T follicular helper cell (primary cell): ENCODE measurements at places on chromosomes 5 and 9.

- DNase-seq: no peak
These were observed 284.2 kb downstream of the NSG2 start for GRCh38 chr5:174329738-174330137.

- no peak for DNase-seq
These were observed 473.4 kb downstream of the NTRK2 start for GRCh38 chr9:85142968-85143367.

DNA sequence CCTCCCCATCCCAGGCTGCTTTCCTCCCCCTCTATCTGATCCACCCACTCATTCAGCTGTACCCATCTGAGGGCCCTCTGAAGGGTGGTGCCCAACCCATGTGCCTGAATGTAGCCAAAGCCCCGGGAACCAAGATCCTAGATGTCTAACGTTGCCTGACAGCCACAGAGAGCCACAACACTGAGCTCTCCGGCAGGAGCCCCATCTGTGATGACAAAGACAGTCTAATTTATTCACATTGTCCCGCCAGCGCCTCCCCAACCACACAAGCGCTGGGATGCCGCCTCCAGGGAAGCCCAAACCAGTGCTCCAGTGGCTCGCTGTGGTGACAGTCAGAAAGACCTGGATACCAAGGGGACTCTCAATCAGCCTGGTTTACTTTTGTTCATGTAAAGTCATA lies 8.4 kb downstream of the IGFBPL1 start:
- no peak for DNase-seq

- no peak for DNase-seq
These were observed 177.2 kb upstream of the MAP3K1 start for GRCh38 chr5:56638061-56638621.

DNA sequence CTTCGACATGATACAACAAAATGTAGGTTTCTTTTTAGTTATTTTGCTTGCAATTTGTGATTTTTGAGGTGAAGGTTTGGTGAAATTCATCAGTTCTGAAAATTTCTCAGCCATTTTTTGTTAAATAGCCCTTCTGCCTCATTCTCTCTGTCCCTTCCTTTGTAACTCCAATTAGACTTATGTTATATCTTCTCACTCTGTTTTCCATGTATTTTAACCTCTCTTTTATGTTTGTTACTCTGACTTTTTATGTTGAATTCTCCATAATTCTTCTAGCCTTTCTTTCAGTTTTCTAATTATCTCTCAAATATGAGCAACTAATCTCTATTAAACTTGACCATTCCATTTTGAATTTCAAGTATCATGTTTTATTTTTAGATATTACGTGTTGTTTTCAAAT lies 172.2 kb upstream of the VCAN start:
- no peak for DNase-seq

DNA sequence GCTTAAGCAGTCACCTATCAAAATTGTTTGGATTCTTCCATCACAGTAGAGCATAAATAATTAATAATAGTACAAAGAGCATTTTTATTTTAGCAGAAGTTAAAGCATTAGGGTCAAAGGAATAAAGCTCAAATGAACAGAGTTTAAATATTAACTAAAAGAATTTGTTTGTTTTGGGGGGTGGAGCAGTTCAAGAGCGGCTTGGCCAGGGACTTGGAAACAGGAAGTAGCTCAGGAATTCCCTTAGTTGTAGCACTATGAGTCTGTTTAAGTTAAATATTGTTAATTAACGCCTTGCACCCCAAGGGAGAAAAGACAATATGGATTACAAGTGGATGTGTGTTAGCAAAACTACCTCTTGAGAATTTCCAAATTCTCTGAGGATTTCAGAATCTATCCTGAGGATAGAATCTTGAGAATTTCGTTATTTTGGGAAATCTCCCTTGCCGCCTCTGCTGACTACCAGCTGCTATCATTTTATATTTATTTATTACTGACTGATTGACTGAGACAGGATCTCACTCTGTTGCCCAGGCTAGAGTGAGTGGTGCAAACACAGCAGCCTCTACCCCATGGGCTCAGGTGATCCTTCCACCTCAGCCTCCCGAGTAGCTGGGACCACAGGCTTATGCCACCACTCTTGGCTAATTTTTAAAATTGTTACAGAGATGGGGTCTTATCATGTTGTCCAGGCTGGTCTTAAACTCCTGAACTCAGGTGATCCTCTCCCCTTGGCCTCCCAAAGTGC lies 96.7 kb upstream of the CHD1 start:
- no peak for DNase-seq

GRCh38 chr9:109010746-109011145 lies 2.6 kb downstream of the CTNNAL1 start:
- DNase-seq: peak; percentile 38

DNA sequence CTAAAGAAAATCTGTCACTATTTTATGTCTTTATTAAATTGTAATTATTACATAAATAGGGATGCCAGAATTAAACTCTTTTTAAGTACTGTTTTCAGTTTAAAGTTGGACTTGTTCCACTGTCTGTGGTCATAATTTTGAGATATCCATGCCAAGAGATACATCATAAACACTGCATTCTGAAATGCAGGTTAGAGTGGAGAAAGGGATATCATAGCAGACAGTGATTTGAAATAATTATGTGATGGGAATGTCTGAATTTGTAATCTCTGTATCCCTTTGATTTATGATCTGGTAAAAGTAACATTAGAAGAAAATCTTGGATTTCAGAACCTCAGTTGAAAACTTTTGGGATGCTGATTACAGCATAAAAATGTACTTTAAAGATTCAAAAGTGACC lies 222.1 kb downstream of the GOLPH3 start:
- no peak for DNase-seq

DNA sequence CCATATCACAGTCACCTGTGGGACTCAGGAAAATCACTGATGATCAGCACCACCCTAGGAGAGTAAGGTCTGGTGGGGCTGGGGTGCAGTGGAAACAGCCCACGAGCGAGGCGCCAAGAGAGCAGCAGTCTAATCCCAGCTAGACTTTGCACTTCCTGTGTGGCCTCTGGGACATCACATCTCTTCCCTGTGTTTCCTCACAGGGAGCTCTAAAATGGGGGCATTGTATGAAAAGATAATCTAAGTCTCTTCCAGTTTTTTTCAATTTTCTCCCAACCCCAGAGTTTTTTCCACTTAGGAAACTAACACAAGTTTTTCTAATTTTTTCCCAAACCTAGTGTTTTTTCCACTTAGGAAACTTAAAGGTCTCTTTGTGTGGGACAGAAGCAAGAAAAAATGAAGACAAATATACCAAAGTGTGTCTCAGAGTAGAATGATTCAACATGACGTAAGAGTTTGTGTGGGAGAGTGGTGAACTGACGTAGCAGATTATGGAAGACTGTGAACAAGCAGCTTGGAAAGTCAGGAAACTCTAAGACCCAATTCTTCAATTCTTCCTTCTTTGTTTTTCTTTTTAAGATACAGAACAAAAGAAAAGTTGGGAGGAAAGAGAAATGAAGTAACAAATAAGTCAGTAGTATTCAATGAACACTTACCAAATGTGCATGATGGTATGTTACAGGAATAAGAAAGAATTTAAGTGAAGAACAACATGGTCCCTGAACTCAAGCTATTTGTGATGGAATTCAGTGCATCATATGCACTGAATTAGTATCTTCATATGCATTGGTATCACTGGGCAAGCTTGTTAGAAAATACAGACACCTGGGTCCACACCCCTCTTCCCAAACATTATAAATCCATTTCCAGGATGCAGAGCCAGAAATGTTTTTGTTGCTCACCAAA lies 51.3 kb downstream of the LHFPL2 start:
- no peak for DNase-seq

DNA sequence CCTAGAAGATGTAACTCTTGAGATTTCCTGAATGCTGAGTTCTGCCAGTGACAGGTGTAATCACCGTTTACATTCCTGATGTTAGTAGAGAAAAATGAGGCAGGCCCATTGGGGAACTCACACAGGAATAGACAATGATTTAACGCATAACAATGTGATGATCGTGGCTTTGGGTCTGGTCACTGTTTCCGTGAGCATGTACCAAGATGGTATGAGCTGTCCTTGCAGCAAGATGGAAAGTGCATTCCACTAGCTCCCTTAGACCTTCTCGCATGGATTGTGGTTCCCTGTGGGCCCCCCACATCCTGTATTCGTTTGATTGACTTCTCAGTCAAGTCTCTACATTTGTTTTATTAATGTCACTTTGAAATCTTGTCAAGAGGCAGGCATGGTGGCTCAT lies 124.0 kb upstream of the DAP start:
- DNase-seq: no peak

GRCh38 chr5:120293796-120294195 lies 170.3 kb upstream of the PRR16 start:
- DNase-seq: no peak

DNA sequence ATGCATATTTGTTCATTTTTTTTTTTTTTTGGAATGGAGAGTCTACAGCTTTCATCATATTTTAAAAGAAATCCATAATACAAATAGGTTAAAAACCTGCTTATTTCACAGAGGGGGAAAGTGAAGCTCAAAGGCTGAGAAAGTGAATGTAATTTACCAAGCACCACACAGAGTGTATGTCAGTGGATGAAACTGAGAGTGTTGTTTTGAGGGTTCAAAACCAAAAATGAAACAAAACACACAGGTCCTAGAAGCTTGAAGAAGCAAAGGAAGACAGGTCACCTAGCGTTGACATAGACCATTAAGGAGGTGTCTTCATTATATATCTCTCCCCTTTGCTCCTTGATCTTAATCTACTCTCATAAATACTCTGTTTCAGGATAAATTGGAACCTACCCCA lies 7.5 kb downstream of the NMUR2 start:
- no peak for DNase-seq

DNA sequence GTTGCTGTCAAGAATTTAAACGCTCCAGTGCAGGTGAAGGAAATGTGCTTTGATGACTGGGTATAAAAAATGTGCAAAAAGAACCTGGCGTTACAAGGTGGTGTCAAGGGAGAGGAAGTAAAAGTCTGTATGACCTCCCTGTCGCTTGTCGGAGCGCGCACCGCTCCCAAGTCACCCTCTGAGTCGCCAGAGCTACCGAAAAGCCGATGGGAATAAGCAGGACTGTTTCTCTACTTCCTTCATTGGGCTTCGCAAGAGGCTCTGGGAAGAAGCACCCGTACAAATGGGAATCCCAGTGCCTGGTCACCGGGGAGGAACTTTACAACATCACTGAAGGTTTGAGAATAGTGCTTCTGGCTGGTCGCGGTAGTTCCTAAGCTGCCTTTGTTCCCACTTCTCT lies 1.3 kb upstream of the DMRT2 start:
- no peak for DNase-seq

GRCh38 chr5:72746736-72747135 lies 69.7 kb upstream of the TNPO1 start:
- DNase-seq: no peak

DNA sequence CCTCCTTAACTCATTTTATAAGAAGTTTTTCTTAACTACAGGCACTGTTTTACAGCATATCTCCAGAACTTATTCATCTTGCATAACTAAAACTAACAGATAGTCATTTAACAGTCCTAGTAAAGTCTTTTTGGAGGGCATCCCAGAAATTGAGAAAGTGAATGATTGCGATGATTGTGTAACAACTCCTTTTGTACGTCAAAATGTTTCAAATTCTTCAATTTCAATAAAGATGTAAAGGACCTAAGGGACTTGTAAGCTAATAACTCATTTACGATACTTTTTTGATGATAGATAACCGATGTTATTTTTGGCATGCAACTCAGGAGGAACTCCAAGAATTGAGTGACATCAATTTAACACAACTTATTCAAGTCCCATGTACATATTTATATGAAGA lies 42.7 kb downstream of the SVEP1 start:
- no peak for DNase-seq

DNA sequence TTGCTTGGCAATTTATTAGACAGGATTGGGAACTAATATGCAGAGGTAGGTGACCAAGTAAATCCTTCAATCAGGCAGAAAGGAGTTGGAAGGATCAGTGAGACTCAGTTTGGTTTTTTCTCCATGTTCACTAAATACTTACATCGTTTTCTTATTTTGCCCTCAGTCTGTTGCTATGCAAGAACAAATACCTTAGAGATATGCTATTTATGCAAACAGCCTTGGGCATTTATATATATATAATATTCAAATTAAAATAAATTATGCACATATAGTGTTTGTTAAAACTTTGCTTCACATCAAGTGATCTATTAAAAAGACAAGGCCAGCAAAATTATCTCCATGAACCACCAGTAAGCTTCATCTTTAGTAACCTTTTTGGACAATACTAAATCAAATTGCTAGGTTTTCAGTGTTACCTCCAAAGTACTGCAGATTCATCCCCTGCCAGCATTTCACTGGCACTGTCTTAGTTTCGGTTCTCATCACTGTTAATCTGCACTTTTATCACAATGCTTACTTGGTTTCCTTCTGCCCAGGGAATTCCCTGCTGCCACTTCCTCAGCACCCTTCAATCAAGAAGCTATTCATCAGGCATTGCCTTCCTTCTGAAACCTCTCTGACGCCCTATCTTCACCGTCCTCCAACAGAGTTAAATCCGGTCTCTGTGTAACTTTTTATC lies 26.0 kb upstream of the LIFR start:
- no peak for DNase-seq

- DNase-seq: no peak
These were observed 170.9 kb upstream of the TBCA start for GRCh38 chr5:77947041-77947428.

DNA sequence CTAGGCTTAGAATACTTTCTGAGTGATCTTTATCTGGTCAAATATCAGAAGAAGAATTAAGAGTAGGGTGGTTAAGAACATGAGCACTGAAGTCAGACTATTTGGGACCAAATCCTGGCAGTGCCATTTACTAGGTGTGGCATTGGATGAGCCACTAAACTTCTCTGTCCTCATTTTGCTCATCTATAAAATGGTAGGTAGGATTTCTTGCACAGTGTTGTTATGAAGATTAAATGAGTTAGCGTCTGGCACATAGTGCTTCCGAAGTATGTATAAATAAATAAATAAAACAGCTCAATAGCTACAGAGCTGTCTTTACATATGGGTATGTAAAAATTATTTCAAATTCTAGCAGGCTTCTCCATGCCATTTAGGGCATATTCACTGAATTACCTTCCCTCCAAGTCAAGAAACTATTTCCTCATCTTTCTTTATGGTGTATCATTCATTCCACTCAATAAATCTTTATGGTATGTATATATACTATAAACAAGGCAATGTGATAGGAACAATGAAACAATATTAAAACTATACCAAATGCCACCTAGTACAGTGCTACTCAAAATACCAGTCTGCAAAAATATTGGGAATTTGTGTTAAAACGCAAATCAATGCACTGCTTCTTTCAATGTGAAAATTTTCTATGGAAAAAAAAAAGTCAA lies 9.8 kb upstream of the PGGT1B start:
- no peak for DNase-seq

GRCh38 chr5:130323804-130324454 lies 419.7 kb downstream of the CHSY3 start:
- DNase-seq: no peak

DNA sequence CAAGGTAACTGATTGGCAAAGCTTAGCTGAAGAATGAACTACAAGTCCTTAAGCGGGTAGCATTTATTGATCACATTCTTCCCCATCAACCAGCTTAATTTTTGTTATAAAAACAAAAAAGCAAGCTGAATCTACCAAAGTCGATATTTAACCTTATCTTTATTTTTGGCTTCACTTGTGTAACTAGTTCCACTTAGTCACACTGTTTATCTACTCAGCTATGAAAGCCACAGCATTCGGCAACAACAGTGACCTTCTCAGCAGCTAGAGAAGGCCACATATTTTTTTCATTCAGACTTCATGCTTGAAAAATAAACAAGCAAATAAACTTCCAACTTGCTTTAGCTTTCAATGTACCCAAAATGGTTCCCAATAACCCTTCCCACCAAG lies 69.4 kb downstream of the KLHL3 start:
- DNase-seq: no peak
